ENCODE measurements at places on chromosomes 3 and 15. TPM values are rescaled to one million over a fixed set of nuclear protein-coding genes. Genes with fewer than 3 reads are reported as not detected.

DNA sequence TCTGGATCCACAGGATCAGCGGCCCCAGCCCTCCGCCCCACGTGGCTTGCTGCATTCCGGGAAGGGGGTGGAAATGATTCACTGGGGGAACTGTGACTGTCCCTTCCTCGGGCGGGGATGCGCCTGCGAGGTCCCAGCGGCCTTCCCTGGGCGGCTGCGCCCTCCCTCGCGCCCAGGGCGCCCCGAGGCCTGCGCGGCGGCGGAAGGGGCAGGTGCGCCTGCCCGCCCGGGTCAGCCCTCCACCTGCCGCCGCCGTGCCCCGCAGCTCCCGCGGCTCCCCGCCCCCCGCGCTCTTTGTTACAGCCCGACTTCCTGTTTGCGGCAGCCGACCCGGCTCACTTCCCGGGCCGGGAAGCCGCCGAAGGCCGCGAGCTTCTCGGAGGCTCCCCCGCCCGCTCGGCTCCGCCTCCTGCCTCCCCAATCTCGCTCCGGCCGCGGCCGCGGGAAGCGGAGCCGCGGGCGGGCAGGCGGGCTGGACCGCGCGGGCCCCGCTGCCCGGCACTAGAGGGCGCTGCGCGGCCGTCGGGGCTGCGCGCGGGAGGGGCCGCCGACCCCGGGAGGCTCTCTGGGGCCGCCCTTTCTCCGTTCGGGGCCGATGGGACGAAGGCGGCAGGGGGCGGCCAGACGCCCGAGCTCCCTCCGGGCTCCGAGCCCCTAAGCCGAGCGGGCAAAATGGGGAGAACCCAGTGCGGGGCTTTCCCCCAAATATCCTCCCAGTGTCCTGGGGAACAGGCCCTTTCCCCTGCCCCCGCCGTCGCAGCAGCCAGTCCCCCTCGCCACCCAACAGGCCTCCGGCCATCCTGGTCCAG is 11.5 kb upstream of the CHAC1 start:
- ATAC-seq, result peak; percentile 88

OXTR gene
- 2.1 TPM for total RNA-seq

- peak; percentile 72 for ATAC-seq
These were observed 60.8 kb upstream of the ARHGEF3 start for GRCh38 chr3:56862352-56863062.

- ATAC-seq, result no peak
These were observed 42.2 kb downstream of the SYN2 start for GRCh38 chr3:12046406-12046805.

- no peak for ATAC-seq
These were observed 12.4 kb downstream of the GNB4 start for GRCh38 chr3:179438841-179439240.

DNA sequence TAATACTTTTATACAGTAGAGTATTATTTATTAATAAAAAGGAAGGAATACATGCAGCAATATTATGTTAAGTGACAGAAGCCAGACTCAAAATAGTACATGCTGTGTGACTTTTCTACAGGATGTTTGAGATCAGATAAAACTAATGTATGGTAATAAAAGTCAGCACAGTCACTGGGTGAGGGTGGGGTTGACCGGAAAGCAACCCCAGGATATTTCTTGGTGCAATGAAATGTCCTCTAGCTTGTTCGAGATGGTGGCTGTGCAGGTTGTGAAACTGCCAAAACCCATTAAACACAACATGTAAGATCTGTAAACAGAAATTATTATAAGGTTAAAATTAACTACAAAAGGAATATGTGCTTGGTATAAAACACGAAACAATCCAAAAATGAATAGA is 20.8 kb upstream of the ALDH1L1 start:
- ATAC-seq, result no peak

- ATAC-seq, result no peak
These were observed 127.7 kb downstream of the MTHFS start for GRCh38 chr15:79769069-79769481.

RAB11A gene
- 143 TPM for total RNA-seq

GRCh38 chr3:175233957-175234940 is 375.1 kb downstream of the NAALADL2 start:
- ATAC-seq, result no peak

GRCh38 chr3:174191380-174191779 is 667.8 kb upstream of the NAALADL2 start:
- ATAC-seq, result no peak

DNA sequence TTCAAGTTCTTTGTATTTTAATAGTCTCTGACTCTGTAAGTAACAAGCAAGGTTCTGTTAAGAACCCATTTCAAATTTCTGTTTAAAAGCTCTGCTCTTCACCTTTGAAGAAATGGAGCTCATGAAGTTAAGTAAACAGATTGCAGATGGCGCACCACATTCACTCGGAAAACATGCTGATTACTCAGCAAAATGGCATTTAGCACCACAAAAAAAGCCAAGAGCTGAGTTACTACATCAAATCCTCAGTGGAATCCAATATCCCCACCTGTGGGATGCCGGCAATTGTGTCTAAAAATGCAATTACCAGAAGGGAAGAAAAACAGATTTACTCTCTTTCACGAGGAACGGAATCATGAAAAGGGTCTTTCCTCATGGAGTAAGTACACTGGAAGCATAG is 758.0 kb downstream of the NTRK3 start:
- ATAC-seq, result no peak

SNRK gene
- total RNA-seq, result 25.8 TPM

GOLGA6L6 gene
- not detected for total RNA-seq

DNA sequence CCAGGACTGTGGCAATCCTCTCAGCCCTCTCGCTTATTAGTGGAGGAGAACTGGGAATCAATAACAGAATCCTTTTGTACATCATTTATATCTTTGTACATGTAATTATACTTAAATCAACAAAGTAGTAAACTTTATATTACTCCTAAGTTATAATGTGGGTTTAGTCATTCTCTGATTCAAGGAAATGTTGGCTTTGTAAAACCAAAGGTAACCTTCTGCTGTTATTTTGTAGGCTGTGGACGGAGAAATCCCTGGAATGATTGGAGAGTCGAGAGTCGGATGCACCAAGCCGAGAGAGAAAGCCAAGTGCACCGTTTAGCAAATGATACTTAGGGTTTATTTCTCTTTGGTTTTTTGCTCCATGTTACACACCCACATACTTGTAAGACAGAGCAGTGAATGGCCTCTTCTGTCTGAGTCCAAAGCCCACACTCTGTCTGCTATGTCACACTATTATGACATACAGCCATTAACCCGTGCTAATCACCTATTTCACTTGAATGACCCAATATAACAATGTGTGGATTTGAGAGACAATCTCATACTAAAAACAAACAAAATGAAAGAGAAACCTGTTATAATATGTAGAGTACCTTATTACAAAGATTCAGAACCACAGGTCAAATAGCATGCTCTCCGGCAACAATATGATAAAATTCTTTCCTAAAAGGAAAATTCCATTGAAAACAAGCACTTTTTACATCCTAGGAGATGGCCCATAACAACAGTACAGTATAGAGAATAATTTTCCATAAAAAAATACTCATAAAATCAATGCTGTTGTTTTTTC is 72.2 kb downstream of the MECOM start:
- no peak for ATAC-seq

GRCh38 chr3:111071257-111072030 is at the start of gene NECTIN3:
NECTIN3 (plus strand) TSS chr3:111071816; CDS start chr3:111072018, 202 bp downstream.
- ATAC-seq, result peak; percentile 91

SAMMSON gene
- not detected for total RNA-seq

DNA sequence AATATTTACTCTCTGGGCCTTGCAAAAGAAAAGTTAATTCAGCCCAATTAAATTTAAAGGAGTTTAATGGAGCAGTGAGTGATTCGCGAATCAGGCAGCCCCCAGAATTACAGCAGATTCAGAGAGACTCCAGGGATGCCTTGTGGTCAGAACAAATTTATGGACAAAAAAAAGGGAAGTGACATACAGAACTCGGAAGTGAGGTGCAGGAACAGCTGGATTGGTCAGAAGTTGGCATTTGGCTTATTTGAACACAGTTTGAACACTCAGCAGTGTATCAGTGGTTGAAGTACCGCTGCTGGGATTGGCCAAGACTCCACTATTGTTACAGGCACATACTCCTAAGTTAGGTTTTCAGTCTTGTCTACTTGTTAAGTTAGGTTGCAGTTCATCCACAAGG is 145.0 kb upstream of the GAP43 start:
- no peak for ATAC-seq

ANKDD1A gene
- total RNA-seq, result 10.1 TPM

MESP1 gene
- total RNA-seq, result 2.1 TPM

GRCh38 chr15:78087951-78088772 is 4.2 kb upstream of the SH2D7 start:
- ATAC-seq, result no peak

DNA sequence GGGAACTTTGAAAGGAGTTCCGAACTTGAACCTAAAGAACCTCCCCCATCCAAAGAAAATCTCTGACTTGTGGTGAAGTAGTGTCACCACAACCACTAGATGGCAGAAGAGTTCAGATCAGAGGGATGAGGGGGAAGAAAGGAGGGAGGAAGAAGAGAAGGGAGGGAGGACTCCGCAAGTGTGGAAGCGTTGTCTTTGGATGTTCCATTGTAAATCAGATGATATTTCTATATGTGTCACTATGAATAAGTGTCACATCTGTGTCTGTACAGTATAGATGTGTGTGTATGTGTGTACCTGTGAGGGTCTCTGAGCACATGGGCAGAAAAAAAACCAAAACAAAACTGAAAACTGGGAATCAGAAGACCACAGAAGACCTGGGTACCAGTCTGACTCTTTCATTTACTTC is 16.9 kb downstream of the SLC24A1 start:
- ATAC-seq, result peak; percentile 90

- no peak for ATAC-seq
These were observed 39.1 kb downstream of the TRPM1 start for GRCh38 chr15:31062310-31062847.

DNA sequence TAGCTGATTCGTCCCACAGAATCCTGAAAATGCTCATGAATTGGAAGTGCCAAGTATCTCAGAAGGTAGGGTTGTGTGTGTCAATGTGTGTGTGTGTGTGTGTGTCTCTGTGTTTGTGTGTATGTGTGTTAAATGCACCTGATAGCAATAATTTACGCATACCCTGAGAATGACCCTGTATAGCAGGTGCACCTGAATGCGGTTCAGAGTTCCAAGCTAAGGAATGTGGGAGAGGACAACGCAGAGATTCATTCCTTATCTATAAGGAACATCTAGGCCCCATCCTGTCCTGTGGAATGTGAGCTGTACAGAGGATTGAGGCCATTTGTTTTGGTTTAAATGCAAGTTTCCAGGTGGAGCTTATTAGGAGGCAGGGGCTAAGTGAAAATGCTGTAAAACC is 49.1 kb upstream of the NEDD4 start:
- ATAC-seq, result no peak

ZMAT3 gene
- total RNA-seq, result 20.4 TPM

GRCh38 chr3:5456199-5456598 is 268.7 kb downstream of the EDEM1 start:
- peak; percentile 71 for ATAC-seq

GRCh38 chr3:31847760-31848159 is 133.3 kb downstream of the OSBPL10 start:
- no peak for ATAC-seq

GRCh38 chr3:172604895-172605646 is 81.8 kb upstream of the TNFSF10 start:
- no peak for ATAC-seq

GRCh38 chr3:51216291-51216690 is 168.8 kb upstream of the MANF start:
- no peak for ATAC-seq

TMCO5A gene
- not detected for total RNA-seq

GRCh38 chr3:45552031-45552793 is 42.3 kb upstream of the LIMD1 start:
- no peak for ATAC-seq

DNA sequence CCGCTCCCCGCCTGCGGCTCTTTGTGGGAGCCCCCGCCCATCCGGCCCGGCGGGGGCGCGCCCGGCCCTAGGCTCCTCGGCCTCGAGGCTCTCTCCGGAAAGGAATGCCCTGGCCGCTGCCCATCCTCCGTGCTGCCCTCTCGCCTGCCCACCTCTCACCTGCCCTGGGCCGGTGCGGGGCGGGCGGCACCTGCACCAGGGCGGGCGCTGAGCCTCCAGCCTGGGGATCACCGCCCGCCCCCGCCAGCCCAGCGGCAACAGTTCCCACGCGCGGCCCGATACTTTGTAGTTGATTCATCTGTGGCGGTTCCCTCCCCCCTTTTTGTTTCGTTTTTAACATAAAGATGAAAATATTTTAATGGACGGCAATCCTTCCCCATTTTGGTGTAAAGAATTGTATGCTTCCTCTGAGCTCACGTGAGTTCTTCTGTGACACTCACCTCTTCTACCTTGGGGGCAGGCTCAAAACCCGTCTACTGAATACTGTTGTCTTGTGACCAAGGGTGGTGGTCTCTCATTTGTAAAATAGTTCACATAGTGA is 1.9 kb downstream of the KLF13 start:
- peak; percentile 30 for ATAC-seq

DNA sequence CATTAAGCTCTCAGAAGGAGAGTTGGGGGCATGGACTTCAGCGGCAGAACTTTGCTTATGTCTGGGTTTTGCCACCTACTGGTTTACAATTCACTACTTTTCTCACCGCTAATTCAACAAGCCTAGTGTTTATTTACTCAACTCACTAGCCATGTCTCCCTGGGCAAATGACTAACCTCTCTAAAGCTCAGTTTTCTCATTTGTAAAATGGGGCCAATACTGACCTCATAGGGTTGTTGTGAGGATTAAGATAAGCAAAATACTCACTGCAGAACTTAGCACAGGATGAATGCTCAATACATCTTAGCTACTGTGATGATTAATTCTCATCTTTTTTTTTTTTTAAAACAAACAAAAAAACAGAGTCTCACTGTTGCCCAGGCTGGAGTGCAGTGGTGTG is 106.3 kb downstream of the CADPS start:
- no peak for ATAC-seq

IQCB1 gene
- total RNA-seq, result 47.5 TPM

DNA sequence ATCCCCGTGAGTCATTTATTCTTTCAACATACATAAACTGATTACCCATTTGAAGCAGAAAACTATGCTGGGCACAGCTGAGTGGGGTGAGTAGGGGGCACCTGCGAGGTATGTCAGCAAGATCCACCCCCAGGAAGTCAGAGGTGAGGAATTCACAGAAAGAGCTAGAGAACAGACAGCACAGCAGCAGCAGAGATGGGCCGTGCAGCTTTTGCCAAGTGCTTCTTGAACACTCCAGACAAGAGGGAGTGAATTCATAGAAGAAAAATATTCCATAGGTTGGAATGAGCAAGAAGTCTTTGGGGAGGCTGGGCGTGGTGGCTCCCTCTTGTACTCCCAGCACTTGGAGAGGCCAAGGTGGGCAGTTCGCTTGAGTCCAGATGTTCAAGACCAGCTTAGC is 9.4 kb upstream of the ADCY5 start:
- no peak for ATAC-seq

DNA sequence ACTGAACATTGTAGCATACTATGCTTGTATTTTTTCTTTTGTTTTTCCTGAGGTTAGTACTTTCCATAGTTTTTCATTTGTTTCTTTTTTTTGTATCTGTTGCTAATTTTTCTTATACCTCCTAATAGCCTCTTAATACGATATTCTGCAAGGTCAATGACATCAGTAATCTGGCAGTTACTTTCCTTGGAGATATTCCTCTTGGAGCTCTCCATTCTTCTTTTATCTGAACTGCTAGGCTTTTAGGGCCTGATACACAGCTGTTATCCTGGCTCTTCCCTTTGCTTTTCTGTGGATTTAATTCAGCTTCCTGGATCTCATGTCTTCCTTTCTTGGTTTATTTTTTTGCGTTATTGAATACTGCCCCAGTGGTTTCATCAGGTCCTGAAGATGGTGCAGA is 12.9 kb downstream of the ALPK3 start:
- ATAC-seq, result no peak

FOXB1 gene
- 0.77 TPM for total RNA-seq

All from activated T-helper 17 cell treated with anti-CD3 and anti-CD28 coated beads, Interleukin-2, amount 50 U/mL, for 72 hours (primary cell).